ENCODE measurements at places on chromosomes 13 and 19. TPM values are rescaled to one million over a fixed set of nuclear protein-coding genes. Genes with fewer than 3 reads are reported as not detected.

DNA sequence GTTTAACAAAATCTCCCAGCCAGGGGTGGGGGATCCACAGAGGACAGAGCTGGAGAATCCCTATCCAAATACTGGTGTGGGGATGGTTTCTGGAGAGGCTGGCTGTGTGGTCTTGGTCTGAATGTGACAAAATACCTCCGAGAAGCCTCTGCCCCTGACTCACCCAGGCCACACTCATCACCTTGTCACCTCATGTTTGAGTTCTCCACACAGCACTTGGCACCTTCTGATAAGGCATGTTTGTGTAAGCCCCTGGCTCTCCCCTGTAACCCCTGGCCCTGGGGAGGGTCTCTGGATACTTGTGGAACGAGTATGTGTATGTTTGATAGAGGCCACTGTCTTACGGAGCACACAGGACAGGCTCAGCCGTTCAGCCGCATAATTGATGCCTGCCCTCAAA lies 14.7 kb downstream of the TECR start:
- no peak for DNase-seq

- no peak for DNase-seq
Observed at GRCh38 chr13:28744656-28745055, 25.9 kb upstream of the SLC46A3 start.

The NPHS1 gene
- not detected for total RNA-seq

DNA sequence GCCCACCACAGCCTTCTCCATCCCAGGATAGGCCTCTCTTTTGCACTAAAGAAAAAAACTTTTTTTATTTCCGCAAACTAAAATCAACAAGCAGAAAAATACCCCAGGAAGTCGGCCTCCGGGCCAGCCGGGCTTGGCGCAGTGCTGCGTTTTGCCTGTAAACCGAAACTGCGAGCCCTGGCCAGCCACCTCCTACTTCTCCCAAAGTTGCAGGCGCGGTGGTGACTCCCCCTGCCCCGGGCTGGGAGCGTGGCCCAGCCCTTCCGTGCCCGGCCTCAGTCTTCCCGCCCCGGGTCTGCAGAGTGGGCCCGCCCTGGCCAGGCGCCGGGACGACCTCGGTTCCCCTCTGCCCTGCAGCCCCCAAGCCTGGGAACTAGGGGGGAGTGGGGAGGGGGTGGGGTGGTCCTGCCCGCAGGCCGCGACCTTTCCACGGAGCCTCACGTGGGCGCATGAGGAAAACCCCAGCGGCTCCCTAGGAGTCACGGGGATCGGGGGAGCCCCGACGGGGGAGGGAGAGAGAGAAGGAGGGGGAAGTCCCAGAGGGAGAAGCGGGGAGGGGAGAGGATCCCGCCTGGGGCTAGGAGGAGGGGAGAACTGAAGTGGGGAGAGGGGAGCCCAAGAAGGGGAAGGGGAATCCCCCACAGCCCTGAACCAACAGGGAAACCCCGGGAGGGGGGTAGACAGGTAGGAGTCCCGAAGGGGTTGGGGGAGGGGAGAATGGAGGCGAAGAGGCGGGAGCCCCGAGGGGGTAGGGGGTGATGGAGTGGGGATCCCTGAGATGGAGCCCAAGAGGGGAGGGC lies 3.0 kb downstream of the GADD45B start:
- DNase-seq = peak; percentile 90

The VWA8 gene
- total RNA-seq = 43.5 TPM

The ZNF560 gene
- total RNA-seq = not detected

DNA sequence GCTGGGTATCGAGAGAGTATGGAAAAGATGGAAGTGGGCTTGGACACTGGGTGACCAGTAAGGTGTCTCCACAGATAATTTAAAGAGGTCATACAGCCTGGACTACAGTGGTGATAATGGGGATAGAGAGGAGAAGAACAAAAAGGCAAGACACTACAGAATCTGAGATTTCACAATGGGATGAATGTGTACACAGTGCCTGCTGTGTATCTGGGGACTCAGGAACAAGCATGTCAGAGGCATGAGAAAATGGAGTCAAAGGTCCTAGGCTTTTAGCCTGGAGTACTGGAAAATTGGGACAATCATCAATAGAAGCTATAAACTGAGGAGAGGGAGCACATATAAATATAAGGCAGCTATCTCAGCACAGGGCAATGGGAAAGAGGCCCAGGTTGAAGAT lies 69.4 kb downstream of the TSC22D1 start:
- no peak for DNase-seq

The ZNF266 gene
- 20.5 TPM for total RNA-seq

The RXFP2 gene
- total RNA-seq = not detected

The IL17D gene
- 0.73 TPM for total RNA-seq

The KLK3 gene
- 45.2 TPM for total RNA-seq

DNA sequence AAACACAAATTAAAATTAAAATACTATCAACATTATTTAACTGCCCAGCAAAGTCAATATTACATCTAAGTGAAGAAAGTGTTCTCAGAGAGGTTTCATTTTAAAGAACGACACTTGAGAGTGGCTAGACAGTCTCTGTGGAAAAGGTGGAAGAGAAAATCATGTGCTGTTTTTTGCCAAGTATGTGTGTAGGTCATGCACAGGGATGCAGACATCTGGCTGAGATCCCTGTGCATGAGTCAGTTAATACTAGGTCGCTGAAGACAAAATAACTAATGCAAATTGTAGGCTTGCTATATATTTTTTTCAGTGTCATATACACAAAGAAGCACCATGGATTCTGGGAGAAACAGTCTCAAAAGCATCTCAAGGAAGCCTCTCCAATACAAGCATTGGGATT lies 44.3 kb upstream of the ENOX1 start:
- DNase-seq = no peak

The ZNF66 gene
- 15.4 TPM for total RNA-seq

DNA sequence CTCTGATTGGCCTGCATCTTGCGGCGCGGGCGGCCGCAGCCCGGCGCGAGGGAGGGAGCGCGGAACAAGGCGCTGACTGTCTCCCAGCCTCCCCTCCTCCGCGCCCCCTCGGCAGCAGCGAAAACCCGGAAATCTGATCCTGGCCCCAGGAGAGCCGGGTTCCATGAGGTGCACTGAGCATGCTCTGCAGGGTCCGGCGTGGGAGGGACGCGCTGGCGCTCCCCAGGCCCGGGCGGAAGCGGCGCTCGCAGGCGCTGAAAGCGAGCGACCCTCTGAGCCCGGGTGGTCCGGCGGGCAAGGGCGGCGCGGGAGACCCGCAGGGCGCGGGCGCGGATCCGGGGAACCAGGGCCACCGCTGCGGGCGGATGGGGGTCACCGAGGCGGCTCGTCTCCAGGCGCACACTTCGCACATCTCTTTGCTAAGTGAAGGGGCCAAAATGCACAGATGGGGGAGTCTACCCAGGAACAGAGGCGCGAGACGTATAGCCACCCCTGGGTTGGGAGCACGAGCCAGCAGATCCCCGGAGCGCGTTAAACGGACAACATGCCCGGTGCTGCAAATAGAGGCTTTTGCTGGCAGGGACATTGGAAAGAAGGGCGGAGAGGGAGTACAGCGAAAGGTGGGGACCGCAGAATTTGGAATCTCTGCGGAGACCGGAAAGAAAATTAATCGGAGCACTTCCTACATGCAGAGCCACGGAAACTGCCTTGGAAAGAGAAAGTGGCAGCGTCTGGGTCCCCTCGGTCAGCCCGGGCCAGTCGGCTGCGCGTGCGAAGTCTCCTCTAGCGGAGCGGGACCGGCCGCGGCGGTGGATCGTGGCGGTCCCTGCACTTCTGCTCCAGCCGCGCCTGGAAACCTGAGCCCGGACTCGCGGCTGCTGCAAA lies 510 bp upstream of the PCDH9 start:
- peak; percentile 91 for DNase-seq

DNA sequence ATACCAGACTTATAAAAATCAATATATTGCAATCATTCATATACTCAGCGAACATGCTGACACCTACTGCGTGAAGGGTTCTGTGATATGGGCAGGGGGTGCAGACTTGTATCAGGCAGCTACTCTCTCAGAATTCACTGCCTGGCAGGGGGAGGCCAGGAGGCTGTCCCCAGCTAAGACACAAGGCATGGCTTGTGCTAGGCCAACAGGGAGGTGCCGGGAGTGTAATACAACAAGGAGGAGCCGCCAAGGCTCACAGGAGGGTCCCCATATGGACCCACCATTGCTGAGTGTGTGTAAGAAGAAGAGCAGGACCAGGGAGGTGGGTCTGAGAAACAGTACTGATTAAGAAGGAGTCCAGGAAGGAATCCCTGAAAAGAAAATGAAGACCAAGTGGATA lies 97.2 kb downstream of the COL4A2 start:
- peak; percentile 12 for DNase-seq

DNA sequence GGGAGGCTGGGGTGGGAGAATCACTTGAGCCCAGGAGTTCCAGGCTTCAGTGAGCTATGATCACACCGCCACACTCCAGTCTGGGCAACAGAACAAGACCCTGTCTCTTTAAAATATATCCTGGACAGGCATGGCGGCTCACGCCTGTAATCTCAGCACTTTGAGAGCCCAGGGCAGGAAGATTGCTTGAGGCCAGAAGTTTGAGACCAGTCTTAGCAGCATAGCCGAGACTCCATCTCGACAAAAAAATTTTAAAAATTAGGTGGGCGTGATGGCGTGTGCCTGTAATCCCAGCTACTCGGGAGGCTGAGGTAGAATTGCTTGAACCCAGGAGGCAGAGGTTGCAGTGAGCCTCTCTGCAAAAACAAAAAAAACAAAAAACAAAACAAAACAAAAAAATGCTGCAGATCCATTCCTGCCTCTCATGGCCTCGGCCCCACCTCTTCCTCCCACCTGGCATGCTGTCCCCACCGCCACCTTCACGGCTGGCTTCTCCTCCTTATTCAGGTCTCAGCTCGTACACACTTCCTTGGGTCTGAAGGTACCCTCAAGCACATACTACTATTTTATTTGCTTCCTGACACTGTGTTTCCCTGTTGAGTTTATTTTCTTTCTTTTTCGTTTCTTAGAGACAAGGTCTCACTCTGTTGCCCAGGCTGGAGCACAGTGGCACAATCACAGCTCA lies 5.3 kb downstream of the RFX1 start:
- no peak for DNase-seq

DNA sequence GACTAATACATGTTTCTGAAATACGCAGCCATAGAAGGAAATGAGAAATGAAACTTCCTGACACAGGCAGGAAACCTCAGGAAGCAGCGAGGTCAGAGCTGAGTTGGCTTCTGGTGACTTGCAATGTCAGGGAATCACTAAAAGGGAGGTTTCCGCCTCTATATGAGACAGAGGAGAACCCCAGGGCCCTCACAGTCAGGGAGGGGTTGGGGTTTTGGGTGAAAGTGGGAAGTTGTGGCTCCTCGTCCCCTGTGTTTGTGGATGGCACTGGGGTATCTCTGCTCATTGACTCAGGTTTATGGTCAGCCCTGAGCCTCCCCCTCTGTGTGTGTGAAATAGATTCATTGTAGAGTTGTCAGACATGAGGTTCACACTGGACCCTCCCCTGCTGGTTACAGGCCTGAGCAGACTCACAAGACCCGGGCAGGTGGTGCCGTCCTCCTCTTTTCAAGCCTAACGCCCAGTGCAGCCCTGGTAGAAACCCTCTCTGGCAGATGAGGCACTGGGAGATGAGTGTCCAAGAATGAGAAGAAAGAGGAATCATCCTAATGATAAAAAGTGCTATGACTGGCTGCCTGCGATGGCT lies 5.5 kb upstream of the LILRA6 start:
- no peak for DNase-seq

DNA sequence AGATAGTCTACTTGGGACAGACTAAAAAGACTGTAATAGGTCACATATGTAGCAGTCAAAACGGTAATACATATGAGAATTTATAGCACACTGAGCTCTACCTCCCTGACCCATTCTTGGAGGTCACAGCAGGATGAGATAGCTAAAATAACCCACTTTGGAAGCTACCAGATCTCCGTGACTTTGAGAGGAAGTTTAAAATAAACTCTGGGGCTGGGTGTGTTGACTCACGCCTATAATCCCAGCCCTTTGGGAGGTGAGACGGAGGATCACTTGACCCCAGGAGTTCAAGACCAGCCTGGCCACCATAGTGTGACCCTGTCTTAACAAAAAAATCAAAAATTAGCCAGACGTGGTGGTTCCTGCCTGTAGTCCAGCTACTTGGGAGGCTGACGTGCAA lies 45.3 kb downstream of the DHRS12 start:
- no peak for DNase-seq

DNA sequence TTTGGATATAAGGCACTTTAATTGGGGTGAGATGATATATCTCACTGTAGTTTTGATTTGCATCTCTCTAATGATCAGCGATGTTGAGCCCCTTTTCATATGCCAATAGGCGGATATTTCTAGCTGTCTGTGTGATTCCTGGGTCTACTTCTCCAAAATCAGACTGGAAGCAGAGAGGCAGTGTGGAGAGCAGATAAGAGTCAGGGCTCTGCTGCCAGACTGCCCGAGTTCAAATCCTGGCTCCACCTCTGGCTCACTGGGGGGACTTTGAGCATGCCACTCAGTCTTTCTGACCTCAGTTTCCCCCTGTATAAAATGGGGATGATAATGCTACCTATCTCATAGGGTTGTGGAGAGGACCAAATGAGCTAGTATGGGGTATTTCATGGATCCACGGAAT lies 24.0 kb upstream of the ACP7 start:
- DNase-seq = no peak

DNA sequence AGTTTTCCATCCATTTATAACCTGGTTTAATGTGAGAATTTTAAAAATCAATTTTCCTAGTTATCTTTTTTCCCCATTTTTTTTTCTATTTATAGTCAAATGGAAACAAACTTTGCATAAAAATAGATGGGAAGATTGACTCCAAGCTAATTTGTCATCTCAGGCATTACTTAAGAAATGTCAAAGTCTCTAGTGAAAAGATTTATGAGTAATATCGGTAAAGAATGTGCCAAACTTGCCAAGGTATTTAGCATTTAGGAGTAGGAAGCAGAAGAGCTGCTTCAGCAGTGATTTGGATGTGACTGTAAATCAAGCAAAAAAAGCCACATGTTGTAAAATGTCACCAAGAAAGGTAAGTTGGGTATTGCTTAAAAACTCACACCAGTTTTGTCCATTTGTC lies 108.6 kb downstream of the LACC1 start:
- DNase-seq = no peak

Measured in breast epithelium (tissue), 4 donors.